ENCODE measurements at places on chromosomes 13 and 19.

GRCh38 chr13:48068952-48069351 lies 26.0 kb downstream of the MED4 start:
- DNase-seq = no peak

- no peak for DNase-seq
Measured at GRCh38 chr13:106987427-106987785, 419.5 kb upstream of the ARGLU1 start.

DNA sequence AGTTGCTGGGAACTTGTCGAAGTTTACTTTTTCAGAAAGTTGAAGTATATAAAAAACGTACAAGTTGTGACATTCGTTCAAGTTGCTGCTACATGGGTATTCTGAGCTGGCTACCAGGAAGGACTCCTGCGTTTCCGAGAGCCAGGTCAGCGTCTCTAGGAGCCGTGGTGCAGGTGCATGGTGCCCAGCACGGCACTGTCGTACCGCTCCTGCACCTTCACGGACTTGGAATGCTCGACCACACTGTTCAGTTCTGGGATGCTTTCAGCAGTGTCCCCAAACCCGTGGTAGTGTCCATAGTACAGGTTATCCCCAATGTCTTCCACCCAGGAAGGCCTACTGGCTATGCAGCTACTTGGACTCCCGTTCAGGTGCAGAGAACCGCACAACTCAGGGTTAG lies 35.4 kb downstream of the ANKRD10 start:
- no peak for DNase-seq

DNA sequence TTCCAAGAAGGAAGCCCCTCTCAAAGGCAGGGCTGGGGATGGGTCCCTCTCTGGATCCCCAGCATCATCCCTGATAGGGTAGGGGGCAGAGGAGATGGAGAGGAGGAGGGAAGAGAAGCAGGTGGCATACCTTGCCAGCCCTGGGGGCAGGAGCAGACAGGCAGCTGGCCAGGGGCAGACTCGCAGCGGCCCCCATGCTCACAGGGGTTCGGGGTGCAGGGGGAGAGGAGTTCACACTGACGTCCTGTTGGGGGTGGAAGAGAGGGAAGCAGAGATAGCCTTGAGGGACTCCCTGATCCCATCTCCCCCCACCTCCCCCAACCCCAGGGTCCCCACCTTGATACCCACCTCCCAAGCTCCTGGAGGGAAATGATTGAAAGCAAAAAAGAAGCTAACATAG lies 16.0 kb downstream of the NOTCH3 start:
- DNase-seq = no peak

DNA sequence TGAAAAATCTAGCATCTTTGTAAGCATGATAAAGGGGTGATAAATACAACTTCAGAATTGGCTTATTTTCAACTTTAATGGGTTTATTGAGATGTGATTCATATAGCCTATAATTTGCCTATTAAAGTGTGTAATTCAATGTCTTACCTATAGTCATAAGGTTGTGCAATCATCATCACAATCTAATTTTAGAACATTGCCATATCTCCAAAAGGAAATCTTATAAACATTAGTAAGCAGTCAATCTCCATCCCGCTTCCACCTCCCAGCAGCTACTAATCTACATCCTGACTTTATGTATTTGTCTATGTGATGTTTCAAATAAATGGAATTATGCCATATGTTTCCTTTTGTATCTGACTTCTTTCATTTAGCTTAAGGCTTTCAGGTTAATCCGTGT lies 145.2 kb upstream of the KLHL1 start:
- DNase-seq = no peak

GRCh38 chr19:34120846-34121639 lies 51.3 kb upstream of the LSM14A start:
- no peak for DNase-seq

- DNase-seq = no peak
Measured at GRCh38 chr19:33465834-33466233, 55.8 kb downstream of the PEPD start.

DNA sequence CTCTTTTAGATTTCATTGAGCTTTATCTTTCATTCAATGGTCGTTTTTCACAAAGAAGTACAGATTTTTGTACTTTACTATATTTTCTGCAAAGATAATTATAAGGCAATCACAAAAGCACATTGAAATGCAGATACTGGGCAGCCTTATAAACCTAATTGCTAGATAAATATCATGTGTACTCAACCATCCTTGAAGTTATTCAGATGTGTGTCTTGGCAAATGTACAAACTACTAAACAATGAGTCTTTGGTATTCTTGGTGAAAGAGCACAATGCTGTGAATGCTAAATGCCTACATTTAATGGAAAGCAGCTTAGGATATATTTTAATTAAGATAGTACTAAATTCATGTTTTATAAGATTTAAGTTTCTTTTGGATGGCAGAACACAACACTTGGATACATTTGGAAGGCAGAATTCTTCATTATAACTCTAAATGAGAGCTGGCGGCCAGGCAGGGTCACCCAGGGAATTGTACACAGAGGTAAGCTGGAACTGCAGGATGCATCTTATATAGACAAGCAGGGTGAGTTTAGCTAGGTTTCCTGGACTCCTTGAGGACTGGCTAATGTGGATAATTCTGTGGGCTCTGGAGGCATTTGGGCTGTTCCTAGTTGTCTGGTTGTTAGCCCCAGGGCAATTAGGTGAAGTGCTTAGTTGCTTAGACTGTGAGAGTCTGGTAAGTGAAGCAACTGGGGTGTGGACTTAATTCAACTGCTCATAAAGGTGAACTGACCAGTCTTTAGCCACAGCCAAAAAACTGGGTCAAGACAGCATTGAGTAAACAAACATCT lies 286.6 kb downstream of the PCDH20 start:
- no peak for DNase-seq

GRCh38 chr13:39976481-39976880 lies 321.0 kb downstream of the COG6 start:
- DNase-seq = no peak

DNA sequence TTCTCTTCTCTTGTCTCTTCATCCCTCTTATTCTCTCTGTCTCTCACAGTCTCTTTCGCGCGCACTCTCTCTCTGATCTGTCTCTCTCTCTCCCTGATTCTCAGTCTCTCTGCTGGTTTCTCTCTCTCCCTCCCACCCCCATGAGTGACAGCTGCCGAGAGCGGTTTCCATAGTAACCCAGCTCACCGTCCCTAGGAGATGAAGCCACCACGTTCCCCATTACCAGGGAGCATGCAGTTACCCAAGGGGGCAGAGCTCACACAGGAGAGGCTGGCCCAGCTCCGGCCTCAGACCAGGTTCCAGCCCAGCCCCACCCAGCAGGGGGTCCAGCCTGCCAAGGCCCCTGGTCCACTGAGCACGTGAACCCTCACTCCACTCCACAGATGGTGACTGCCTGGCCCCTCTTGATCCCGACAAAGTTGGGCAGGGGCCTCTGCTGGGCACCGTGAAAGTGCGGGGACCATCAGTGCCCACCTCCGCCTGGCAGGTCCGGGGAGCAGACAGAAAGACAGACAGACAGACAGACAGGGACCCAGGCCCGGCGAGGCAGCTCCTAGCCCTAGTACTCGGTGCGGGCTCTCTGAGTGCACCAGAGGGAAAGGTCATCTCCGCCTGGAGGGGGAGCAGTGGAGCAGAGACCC lies 50.6 kb downstream of the CELF5 start:
- DNase-seq = no peak
